Adipose tissue (tissue), 3 donors: ENCODE measurements at places on chromosomes 3 and 15. TPM values are rescaled to one million over a fixed set of nuclear protein-coding genes. Genes with fewer than 3 reads are reported as not detected.

Gene GOLGA8N
- polyA plus RNA-seq: 7.0 TPM

Gene FSIP1
- not detected for polyA plus RNA-seq

Gene GOLGA8T
- 0.73 TPM for polyA plus RNA-seq

Gene GP5
- polyA plus RNA-seq: 0.09 TPM

Gene AQP9
- 0.69 TPM for polyA plus RNA-seq
